ENCODE measurements at places on chromosomes 6 and 20.

GRCh38 chr20:14761903-14762302 lies 424.5 kb upstream of the FLRT3 start:
- no peak for DNase-seq

DNA sequence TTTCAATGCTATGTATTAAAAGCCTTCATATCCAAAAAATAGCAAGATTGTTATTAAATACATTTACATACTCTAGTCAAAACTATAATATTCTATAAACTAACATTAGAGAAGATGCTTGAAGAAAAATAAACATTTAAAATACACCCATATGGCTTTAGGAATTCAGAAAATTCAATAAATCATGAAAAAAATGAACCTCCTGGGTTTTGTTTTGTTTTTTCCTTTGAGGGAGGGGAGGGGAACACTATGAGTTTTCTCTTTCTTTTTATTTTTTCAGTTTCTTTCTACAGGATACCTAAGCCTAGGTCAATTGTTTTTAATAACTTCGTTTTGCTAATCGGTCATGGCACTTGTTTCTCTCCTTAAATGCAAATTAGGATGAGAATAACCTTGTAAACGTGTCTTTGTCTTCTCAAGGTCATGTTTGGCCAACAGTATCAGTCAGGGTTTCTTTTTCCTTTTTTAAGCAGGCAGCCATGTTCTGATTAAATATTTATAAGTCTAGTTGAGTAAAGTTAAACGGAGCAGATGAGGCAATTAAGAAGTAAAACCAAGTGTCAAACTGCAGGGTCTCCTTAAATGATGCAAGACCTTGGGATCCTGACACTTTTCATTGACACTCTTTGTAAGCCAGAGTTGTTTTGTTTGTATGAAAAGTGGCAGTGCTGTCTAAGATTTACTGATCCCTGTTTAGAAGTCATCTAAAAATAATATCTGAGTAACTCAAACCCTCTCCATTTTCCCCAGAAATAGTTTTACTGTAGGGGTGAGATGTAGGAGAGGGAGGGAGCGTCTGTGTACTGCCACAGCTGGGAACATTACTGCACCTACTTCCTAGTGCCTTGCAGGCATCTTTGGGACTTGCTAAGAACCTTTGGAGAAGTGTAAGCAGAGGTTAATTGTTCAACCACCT lies 392.3 kb downstream of the PLCB1 start:
- DNase-seq, result no peak

- no peak for DNase-seq
These were observed 1085.3 kb upstream of the MAP3K7 start for GRCh38 chr6:91672201-91672600.

GRCh38 chr6:135465903-135466302 lies 31.6 kb downstream of the AHI1 start:
- DNase-seq, result no peak

GRCh38 chr6:37033819-37034795 lies 28.7 kb downstream of the FGD2 start:
- DNase-seq, result no peak

DNA sequence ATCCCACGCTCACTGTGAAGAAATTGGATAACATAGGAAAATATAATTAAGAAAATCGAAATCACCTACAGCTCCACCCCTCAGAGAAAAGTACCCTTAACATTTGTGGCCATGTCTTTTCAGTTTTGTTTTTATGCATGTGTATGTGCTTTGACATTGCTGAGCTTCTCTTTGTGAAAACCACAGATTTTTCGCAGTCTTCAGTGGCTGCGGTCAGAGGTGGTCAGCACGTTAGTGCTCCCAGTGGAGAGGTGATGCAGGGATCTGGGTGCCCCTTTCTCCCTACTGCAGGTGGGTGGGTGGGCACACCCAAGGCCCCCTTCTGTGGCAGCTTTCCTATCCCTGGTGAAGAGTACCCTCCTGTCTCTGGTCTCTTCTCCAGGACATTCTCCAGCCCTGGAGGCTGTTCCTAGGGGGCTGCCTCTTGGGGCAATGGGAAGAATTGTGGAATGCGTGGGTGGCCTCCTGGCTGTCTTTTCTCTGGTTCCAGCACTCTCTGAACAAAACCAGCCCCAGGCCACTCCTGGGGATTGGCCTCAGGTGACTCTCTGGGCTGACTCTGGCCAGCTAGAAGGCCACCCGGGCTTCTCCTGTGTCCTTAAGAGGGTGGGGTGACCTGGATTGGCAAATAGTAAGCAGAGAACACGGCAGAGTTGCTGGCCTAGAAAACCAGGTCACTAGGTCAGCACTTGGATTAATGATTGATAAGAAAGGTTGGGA lies 49.8 kb upstream of the FANCE start:
- DNase-seq, result no peak

DNA sequence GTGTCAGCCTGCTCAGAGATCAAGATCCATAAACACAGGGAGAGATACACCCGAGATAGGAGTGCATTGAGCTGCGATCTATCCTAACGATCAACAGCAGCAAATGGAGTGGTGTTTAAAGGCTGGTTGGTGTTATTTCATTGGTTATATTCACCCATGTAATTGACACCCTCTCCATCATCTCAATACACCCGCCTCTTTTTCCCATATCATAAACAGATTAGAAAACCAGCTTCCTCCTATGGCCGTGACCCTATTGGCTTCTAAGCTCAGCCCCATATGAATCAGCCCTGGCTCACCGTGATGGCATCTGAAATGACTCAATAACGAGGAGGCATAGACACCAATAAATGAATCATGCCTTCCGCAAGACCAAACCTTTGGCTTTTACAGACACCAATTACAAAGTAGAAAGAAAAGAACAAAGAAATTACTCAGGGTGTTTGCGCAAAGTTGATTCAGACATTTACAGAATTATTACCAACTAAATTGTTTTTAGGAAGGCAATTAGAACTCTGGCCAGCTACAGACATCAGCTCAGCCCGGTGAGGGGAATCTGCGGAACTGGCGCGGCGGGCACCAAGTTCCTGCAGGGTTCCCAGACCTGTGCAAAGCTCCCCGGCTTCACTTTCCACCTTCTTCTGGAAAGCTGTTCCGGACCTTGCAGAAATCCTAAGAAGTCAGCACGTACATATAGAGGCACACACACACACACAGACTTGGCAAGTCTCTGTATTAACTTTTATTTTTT lies 11.5 kb downstream of the PMEPA1 start:
- no peak for DNase-seq

- DNase-seq, result no peak
These were observed 40.2 kb upstream of the LRFN2 start for GRCh38 chr6:40627316-40627715.

DNA sequence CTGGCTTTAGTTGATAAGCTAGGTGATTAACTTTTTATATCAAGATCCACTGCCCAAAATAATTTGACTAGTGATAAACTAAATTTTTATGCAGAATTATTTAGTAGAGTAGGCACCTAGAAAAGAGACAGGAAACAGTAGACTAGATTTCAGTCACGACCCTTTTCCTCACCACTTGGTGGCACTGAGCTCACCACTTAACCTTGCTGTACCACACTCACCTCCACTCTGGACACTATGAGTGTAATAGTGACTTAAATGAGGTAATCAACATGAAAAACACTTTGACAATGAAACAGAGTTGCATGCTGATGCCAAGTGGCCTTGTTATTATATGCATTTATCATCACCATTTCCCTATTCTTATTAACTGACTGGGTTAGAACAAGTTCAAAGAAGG lies 730.4 kb downstream of the KIF16B start:
- no peak for DNase-seq

DNA sequence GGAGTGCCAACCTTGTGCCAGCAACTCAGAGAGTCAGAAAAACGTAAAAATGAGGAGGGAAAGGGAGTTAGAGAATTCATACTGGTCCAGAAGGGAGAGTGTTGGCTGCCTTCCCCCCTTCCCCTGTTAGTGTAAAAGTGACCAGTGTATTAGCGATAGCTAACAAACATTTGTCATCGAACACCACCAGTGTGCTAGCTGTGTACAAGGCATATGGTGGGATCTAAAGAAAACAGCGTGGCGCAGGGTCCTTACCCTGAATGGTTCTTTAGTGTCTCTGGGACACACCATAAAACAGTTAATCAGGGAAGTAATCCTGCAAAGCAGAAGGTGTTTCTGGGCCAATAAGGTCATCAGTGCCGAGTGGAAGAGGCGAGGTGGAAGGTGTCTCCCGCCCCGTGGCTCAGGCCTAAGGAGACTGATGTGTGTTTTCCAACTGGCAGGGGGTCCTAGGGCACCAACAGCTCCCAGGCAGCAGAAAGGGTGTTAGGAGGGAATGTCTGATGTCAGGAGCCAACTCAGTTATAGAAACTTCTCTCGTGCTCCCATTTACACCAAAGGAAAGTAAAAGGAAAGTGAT lies 91.9 kb downstream of the TCP11 start:
- no peak for DNase-seq

DNA sequence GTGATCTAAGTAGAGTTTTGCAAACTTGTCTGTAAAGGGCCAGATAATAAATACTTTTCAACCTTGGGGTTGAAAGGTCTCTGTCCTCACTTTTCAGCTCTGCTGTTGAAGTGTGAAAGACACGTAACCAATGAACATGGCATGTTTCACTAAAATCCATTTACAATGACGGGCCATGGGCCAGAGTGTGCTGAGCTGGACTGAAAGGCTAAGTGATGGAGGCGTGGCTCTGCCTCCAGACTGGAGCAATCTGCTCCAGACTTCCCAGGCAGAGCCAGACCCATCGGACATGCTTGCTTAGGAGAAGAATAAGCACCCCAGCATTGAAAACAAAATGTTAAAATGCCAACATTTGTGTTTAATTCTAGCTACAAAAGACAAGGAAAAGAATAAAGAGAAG lies 41.4 kb downstream of the SCAND1 start:
- DNase-seq, result no peak

DNA sequence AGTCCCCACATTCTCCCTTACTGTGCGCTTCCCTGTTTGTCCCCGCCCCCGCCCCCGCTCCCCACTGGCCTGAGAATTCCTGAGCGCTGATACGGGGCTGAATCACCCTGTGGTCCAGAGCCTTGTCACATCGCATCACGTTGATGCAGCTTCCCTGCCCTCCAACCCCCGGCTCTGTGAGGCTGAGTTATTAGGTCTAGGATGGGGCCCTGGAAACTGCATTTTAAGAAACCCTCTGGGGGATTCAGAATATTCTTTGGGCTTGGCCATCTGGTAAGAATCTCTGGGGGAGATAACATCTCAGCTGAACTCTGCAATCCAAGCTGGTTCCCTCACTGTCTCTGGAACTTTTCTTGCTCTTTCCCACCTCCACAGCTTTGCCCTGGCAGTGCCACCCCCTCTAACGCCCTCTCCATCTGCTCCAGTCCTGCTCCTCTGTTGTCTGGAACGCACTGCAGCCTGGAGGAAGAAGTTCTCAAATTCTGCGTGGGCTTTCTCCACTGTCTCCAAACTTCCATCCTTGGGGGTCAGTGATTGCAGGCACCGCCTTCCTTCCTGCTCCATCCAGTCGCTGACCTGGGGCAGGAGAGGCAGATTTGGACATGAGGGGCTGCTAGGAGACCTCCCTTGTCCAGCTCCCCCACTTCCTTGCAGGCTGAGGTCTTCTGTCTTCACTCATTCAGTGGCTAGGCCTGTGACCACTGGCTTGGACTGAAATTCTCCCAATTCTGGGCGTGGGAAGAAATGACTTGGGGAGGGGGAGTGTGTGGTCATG lies 42.6 kb downstream of the KIAA1755 start:
- no peak for DNase-seq

DNA sequence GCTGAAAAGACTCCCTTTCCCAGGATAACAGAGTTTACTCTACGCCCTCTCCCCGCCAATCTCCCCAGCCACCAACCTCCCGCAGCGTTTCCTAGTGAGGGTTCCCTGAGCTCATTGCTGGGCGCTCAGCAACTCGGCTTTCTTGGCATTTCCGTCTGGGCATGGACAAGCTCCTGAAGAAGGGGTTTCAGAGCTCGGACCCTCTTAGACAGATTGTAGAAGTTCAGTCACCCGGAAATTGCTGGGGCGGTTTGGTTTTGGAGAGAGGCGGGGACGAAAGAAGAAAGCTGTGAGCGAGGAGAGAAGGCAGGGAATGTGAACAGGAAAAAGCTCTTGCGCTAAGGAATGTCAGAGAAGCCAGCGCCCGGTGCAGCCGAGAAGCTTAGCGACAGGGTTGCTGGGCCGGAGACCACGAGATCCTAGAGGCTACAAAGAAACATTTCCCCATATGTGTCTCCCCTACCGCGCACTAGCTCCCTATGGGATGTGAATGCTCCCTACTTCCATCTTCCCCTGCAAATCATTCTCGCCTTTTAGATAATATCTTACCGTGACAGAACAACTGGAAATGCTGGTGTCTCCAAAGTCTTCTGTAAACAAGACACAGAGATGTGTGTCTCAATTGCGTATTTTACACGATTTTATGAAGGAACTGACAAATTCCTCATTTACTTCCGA lies 15.8 kb downstream of the POM121L2 start:
- no peak for DNase-seq

GRCh38 chr6:170181338-170181690 lies 109.6 kb downstream of the DLL1 start:
- no peak for DNase-seq

DNA sequence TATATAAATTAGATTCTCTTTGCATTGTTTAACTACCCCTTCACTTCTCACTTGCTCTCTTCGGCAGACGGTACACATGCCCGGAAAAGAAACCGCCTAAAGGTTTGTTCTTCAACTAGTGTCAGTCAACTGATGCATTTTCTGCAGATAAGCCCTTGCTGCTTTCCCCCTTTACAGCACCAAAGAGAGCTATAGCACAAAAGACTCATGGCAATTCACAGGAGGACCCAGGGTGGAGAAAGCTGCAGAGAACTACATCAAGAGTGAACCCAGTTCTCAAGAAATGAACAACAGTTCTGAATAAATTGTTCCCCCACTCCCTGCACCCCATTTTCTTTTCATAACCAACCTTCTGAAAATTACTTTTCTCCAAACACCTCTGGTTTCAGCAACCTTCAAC lies 8.9 kb downstream of the CD164 start:
- no peak for DNase-seq

GRCh38 chr6:33677143-33677660 lies 34.3 kb downstream of the UQCC2 start:
- DNase-seq, result no peak

- DNase-seq, result no peak
These were observed 77.0 kb upstream of the MAP7 start for GRCh38 chr6:136627191-136627590.

DNA sequence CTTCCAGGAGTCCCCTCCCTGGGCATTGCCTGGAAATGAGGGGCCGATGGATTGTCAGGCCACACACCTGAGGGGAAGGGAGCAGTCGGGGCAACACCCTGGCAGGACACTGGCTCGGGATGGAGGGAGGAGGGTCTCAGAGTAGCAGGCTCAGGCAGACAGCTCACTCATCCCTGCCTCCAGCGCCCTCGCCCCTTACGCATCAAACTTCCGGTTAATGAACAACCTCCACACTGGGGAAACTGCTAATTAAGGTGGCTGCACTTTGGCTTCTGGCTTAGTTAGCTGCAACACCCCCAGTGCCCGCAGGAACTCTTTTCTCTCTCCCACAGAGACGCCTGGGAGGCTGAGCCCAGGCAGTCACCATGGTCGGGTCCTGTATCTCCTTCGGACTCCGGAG lies 13.4 kb upstream of the CHRNA4 start:
- DNase-seq, result no peak
